Activated T-cell treated with anti-CD3 and anti-CD28 coated beads, Interleukin-2, amount 50 U/mL, for 48 hours (primary cell): ENCODE measurements at places on chromosomes 7 and 10.

- no peak for DNase-seq
Observed at GRCh38 chr7:137960020-137960419, 41.9 kb downstream of the CREB3L2 start.

GRCh38 chr7:151080067-151080521 is 515 bp downstream of the FASTK start:
- no peak for DNase-seq

- no peak for DNase-seq
Observed at GRCh38 chr7:106521541-106521940, 139.4 kb downstream of the CCDC71L start.

- no peak for DNase-seq
Observed at GRCh38 chr10:96758423-96758822, 38.1 kb upstream of the PIK3AP1 start.

GRCh38 chr7:22845221-22845834 is 22.7 kb upstream of the TOMM7 start:
- DNase-seq = no peak

DNA sequence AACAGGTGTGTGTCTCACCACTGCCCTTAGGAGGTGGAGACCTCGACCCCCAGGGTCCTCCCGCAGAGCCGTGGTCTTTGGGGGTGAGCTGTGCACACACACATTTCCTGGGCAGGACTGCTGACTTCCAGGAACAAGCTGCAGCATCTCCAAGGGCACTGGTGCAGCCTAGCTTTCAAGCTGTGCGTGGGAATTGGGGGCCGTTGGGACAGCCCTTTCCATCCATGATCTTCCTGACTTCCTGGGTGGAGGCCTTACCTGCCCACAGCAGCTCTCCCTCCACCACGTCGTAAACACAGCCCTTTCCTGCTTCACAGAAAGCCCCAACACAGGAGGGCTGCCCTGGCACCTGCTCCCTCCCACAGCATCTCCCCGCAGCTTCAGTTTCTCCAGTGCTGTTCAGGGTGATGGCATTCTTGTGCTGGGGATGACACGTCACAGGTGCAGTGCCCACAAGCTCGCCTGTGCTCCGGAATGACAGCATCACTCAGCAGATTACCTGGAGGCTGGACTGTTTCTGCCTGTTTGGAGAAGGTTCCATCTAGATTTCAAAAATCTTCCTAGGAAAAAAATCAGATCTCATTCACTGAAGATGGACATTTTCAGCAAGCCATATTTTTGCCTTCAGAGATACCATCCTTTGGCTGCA is 208.0 kb upstream of the PPP2R2D start:
- DNase-seq = no peak

DNA sequence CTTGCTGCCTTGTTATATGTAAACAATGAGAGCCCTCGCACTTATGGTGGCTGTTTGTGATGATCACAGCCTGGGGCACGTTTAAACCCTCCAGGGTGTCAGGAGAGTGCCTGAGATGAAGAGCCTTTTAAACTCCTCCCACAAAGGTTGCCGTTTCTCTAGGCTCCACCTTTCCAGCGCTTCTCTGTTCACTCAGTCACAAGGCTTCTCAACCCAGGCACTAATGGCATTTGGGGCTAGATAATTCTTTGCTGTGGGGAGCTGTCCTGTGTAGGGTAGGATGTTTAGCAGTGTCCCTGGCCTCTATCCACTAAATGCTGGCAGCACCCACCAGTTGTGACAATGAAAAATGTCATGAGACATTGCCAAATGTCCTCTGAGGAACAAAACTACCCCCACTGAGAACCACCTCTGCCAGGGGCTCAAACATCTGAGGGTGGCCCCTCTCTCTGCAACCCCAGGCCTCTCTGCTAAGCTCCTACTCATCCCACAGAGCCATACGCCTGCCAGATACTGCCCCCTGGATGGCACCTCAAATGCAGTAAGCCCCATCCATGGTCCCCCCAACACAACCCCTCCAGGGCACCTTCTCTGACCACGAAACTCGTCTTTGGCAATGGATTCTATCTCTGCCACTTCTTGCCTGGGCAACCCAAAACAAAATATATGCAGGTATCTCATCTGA is 144.3 kb upstream of the ZMIZ1 start:
- no peak for DNase-seq

DNA sequence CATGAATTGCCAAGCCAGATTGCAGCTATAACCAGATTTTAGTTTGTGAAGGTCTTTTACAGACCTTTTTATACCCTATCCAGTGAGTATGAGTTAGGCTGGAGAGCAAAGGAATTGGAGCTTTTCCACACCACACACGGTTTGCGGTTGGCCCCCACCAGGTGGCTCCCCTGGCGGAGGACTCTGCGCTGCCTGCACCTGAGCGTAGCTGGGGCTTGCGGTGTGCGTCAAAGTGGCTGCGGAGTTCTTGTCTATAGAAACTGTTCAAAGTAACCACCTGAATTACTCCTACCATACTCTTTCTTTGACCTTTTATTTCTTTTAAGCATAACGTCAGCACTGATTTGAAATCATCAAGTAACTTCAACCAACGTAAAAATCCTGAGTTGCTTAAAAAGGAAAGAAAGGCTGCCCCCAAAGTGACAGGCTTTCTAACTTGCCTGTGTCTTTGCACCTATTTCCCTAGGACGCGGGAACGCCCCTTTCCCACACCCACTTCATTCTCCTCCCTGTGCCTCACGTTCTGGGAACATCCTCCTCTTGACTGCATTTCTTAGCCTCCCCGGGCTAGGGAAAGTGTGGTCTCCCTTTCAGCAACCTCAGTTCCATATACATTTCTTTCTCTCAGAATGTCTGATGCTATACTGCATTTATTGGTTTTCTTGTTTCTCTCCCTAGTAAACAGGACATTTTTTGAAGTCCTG is 47.6 kb upstream of the TMEM72 start:
- no peak for DNase-seq

- DNase-seq = no peak
Observed at GRCh38 chr10:86547296-86547695, 25.7 kb upstream of the WAPL start.

DNA sequence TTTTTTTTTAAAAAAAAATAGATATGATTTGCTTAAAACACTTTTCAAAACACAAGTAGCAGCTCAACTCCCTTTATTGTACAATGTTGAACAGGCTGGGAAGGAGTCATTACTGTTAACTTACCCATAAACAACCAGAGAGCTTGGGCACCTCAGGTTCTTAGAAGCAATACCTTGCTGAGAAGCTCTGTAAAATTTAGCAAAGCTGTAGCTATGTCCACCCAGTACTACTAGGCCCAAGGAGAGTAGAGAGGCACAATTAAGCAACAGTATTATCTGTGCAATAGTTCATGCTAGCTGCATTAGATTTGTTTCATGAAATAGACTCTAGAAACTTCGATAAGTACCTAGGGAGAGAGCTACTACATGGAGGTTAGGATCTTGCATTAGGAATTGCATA is 32.0 kb downstream of the SEMA3A start:
- no peak for DNase-seq

DNA sequence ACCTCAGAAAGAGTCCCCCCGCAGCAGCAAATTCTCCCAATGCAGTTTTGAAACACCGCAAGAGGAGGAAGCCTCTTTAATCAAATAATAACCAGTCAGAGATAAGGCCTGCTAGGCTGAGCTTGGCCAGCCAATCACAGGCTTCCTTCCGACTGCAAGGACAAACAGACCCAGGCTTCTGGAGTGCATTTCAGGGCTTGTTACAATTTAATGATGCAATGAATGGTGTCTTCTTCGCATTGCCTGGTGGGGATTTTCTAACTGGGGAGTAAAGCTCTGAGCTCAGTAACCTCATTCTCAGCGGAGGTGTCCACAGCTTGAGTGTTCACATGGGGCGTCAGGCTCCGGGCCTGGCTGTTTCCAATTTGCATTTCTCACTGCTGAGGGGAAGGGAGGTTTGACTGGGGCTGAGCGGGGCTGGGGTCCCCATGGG is 31.8 kb upstream of the GPAM start:
- DNase-seq = no peak

DNA sequence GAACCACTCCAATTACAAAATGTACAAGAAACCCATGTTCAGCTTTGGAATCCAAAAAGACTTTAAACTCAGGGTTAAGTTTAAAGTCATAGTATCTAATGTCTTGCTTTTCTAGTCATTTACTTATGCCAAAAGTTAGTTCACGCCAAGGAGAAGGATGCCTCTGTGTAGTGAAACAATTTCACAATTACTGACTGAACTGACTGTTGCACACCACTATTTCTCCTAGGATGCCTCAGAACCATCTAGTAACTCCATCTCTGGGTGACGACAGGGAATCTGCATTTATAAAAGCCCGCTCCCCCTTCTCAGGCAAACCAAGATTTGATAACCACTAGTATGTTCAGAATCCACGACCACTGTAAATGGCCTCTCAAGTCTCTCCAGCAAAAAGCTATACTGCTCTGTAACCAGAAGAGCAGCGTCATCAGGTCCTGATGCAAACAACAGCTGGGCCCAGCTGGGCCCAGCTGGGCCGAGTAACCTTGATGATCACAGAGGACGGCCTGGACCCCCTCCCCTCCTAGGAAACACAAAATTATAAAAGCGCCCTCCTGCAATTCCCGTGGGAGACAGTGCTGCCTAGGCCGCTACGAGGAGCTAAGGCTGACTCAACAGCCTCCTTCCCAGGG is 680 bp upstream of the ADO start:
- DNase-seq = no peak

DNA sequence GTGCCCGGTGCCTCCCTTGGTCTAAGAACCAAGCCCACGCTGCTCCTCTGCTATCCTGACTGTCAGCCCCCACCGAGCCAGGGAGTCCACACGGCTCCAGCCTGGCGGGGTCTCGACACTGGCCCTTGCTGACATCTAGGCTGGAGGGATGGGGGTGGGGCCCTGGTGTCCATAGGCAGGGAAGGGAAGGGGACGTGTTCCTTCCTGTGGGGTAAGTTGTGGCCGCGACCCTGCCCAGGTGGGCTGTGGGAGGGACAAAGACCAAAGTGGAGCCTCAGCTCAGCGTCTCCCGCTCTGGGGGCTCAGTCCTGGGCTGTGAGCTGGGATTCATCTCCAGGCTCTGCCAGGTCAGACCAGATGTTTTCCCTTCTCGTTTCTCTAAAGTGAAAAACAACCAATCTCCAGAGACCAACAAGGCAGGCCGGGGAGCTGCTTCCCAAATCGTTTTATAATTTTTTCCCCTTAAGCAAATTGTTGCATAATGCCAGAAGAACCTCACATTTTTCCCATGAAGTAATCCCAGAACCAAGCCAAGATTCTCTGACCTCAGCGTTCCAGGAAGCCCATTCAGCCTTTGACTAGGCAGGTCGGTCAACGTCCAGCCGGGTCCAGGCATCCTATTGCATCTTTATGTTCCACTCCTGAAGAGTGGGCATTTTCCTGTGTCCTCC is 101.2 kb downstream of the RGS10 start:
- DNase-seq = no peak

DNA sequence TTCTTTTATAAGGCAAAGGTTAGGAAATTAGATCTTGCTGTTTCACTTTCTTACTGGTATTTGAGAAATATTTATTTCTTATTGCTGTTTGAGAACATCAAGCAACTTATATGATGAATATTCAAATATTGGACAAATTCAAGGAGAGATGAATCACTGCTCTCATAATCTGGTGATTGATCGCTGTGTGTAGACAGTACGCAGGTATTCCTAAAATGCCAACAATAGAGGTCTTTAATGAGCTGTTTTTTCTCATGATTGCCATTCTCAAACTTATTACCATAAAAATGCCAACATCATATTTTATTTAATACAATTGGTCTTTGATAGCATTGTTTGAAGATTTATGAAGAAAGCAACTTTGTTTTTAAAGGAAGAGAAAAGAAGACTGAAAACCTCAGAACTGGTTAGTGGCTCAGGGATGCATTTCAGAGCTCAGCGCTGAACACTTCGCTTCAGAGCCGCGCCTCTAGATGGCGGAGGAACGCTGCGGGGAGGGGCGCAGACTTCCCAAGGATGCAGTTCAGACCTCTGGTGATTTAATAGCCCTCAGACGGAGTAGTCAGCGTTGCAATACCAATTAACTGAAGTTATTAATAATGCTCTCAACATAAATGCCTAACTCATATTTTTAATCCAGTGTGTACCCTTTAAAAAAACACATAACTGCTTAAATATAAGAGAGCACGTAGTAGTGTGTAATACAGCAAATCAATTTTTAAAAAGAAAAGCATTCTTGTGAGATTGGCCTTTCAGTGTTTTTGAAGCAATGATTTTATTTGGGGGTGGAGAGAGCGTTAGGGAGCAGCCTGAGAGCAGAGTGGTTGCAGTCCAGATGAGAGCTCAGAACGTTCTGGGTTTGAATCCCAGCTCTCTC is 38.5 kb upstream of the STEAP4 start:
- peak; percentile 20 for DNase-seq

DNA sequence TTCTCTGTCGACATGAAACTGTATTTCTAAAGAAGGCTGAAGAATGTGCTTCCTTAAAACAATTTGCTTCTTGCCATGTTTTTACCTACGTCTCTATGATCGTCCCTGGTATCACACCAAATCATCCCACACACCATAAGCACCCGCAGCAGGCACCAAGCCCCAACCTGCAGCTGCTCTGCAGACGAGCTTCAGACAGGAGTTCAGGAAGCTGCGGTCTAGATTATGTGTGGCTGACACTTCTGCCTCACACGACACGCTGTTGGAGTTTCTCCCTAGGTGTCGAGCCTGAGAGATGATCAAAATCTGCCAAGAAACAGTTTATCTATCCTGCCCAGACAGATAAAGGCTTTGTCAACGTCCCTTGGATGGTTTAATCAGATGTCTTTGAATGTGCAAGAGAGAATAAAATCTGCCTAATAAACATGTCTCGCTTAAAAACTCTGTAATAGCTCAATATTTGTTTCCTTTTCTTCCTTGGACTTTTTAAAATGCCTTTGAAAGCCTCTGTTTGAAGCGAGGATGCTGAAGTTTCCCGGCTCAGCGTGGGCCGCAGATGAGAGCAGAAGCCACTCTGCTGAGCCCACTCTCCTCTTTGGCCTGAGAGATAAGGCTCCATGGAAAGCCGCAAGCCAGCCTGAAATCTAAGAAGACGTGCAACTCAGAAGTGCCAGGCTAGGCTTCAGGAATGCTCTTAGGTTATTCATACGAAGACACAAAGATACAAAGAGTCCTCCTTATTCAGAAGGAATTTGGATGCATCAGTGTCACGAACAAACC is 158.3 kb upstream of the PFKP start:
- no peak for DNase-seq

DNA sequence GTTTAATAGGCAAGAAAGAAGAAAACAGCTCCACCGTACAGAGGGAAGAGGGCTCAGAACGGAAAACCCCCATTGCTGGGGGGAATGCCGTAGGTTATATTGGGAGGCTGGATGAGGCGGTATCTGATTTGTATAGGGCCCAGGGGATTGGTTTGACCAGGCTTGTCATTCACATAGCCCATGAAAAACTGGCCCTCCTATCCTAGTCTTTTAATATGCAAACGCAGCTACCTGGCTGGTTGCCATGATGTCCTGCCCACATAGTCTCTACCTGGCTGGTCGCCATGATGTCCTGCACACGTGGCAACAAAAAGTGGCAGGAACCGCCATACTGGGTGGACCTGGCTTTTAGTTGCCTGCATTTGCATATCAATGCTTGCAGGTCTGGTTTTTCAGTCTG is 84.7 kb downstream of the AUTS2 start:
- no peak for DNase-seq

- no peak for DNase-seq
Observed at GRCh38 chr10:59580026-59580863, 129.4 kb downstream of the SLC16A9 start.

GRCh38 chr10:5508161-5508604 is 8.8 kb upstream of the CALML5 start:
- DNase-seq = no peak

- no peak for DNase-seq
Observed at GRCh38 chr7:117986645-117987269, 113.5 kb upstream of the CTTNBP2 start.

- no peak for DNase-seq
Observed at GRCh38 chr7:83178796-83179195, 16.1 kb upstream of the PCLO start.
